ENCODE measurements at places on chromosomes 4 and X. TPM values are rescaled to one million over a fixed set of nuclear protein-coding genes. Genes with fewer than 3 reads are reported as not detected.

GPRASP1 gene
- total RNA-seq = 51.7 TPM

SPIN2B gene
- 16.6 TPM for total RNA-seq

- DNase-seq = no peak
- H3K4me3 ChIP-seq = no peak overlapping the region
- no peaks in the 10 kb centered on the region for H3K36me3 ChIP-seq
- H3K4me1 ChIP-seq = no peaks in the 10 kb centered on the region
Measured at GRCh38 chrX:143455046-143455445, 62.2 kb downstream of the SPANXN3 start.

GRCh38 chr4:28082686-28083390 is 1222.2 kb downstream of the STIM2 start:
- H3K27ac ChIP-seq = no peak overlapping the region
- no peaks in the 10 kb centered on the region for H3K36me3 ChIP-seq
- H3K4me1 ChIP-seq = no peaks in the 10 kb centered on the region
- H3K4me3 ChIP-seq = no peak overlapping the region

- DNase-seq = no peak
- H3K27me3 ChIP-seq = no peaks in the 10 kb centered on the region
- H3K4me1 ChIP-seq = no peaks in the 10 kb centered on the region
- H3K4me3 ChIP-seq = no peak overlapping the region
- no peaks in the 10 kb centered on the region for H3K36me3 ChIP-seq
Measured at GRCh38 chr4:1778642-1779392, 14.3 kb upstream of the FGFR3 start.

GRCh38 chr4:182264139-182264752 is 21.0 kb downstream of the TENM3 start:
- no peaks in the 10 kb centered on the region for H3K27me3 ChIP-seq
- H3K36me3 ChIP-seq = no peaks in the 10 kb centered on the region
- no peaks in the 10 kb centered on the region for H3K4me1 ChIP-seq
- no peak overlapping the region for H3K27ac ChIP-seq
- DNase-seq = no peak

DNA sequence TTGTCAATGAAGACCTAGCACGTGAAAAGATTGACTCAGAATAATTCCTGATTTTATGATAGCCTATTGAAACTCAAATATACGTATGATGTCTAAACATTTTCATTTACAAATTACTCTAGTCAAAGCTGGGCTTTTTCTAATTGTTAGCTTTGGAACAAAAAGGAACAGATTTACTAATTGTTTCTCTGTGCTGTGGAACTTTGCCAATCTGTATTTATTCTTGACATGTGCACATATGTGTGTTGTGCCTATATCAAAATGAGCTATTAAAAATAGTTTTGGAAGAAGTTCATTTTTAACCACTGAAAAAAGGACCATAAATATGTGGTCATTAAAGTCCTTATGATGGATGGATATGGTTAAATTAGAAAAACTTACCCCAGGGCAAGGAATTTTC is 85.4 kb upstream of the PACRGL start:
- H3K27me3 ChIP-seq = no peaks in the 10 kb centered on the region
- no peak overlapping the region for H3K4me3 ChIP-seq
- no peaks in the 10 kb centered on the region for H3K4me1 ChIP-seq
- H3K36me3 ChIP-seq = no peaks in the 10 kb centered on the region
- DNase-seq = no peak

DNA sequence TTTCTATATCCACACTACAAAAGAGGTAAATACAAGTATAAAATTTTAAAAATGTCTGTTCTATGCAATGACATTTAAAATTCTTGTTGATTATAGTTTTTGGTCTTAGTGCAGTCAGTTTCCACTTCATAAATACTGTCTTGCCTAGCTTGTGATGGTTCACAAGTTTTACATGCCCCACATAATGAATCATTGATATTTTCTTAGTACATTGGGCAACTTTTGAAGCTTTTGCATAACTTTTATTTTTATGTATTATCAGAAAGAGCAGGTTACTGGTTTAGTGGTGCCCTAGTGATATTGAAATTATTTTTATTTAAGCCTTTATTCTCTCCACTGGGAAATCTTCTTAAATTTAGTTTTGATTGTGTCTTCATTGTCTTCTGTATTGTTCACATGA is 388.0 kb downstream of the CCSER1 start:
- no peak for DNase-seq
- no peaks in the 10 kb centered on the region for H3K27me3 ChIP-seq
- H3K27ac ChIP-seq = no peak overlapping the region
- no peaks in the 10 kb centered on the region for H3K4me1 ChIP-seq
- H3K4me3 ChIP-seq = no peak overlapping the region

Measured in CD4-positive, alpha-beta memory T cell (primary cell).